ENCODE measurements at places on chromosomes 11 and 22.

DNA sequence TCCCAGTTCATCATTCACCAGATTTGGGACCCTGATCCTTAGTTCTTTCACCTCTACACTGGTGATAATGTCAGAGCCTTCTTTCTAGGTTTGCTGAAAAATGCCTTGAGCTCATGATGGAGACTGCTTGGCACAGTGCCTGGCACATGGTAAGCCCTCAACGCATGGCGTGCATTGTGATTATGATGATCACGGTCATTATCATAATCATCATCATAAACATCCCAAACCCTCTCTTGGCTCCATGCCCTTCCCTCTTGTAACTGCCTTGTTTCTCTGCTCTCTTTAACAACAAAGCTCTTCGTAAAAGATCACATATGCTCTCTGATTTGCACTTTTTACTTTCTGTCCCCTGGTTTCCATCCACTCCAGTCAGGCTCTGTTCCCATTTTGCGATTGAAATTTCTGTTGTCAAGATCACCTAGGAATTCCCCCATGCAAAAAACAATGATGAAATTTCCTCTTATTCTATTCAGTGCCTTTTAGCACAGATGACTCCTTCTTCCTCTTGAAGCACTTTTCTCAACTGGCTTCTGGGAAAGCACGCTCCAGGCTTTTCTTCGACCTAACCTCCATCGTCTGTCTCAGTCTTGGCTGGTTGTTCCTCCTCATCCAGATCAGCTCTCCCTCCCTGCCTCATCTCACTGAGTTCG lies 479.1 kb downstream of the OPCML start:
- peak; percentile 97 for DNase-seq

DNA sequence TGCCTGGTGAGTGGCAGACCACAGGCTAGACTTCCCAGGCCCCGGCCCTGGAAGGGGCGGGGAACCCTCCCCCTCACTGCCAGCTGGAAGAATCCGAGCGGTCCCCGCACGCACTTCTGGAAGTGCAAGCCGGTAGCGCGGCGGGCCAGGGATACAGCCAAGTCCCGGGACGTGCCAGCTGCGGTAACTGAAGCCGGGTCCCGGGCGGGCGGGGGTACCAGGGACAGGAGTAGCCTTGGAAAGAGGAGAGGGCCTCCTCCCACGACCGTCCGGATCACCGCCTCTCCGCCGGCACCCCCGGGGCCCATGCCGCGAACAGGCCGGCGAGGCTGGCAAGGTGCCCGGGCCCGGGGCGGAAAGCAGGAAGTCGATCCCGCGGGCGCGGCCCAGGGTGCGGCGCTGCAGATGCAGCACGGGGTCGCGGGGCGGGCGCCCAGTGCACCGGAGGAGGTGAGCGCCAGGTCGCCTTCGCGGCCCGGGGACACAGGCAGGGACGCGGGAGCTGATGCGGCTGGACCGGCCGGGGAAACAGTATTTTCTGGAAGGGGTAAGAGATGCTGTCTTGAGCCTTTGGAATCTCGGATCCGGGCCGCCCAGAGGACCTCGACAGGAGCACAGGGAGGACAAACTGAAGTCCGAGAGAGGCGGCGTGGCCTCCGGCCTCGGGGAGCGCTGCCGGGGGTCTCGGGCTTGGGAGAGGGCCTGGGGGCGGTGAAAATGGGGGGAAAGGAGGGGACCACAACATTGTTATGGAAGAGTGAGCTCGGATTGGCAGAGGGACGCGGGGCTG lies 783 bp upstream of the SLC35C1 start:
- DNase-seq, result peak; percentile 42

- no peak for DNase-seq
Observed at GRCh38 chr22:38312261-38312800, 4.9 kb downstream of the CSNK1E start.

- DNase-seq, result no peak
Observed at GRCh38 chr11:74678591-74679512, 52.4 kb downstream of the CHRDL2 start.

GRCh38 chr11:123838659-123839058 lies 32.5 kb upstream of the OR6M1 start:
- DNase-seq, result no peak

DNA sequence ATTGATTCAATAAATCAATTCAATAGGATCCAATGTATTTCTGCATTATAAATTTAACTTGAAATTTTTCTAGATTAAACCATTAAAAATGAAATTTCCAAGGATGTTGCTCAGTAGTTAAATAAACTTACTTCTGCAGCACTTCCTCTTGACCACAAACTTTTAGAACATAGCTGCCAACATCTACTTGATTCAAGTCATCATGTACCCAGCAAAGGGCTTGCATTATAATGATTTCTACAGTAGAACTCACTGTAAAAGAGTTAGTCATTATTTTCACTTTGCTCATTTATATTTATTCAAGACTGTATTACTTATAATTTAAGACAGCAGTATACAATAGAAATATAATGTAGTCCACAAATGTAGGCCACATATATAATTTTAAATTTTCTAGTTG lies 59.2 kb downstream of the PIK3C2A start:
- no peak for DNase-seq

DNA sequence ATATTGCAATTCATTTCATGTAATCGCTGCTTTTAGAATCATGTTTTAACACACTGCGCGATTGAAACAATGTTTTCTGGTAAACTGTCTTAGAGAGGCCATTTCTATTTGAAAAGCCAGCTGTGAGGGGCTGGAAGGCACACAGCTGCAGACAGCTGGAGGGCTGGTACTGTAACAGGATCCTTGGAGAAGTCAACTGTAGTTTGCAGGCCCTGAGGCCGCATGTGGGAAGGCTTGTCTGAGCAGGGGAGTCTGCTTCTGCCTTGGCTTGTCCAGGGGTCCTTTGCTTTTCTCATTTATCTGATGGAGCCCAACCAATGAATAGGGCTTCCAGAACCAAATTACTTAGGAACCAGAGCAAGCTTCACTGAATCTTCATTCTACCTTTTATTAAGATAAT lies 313.5 kb downstream of the BLID start:
- no peak for DNase-seq

GRCh38 chr11:116879800-116880625 lies 42.6 kb upstream of the APOA1 start:
- peak; percentile 36 for DNase-seq

DNA sequence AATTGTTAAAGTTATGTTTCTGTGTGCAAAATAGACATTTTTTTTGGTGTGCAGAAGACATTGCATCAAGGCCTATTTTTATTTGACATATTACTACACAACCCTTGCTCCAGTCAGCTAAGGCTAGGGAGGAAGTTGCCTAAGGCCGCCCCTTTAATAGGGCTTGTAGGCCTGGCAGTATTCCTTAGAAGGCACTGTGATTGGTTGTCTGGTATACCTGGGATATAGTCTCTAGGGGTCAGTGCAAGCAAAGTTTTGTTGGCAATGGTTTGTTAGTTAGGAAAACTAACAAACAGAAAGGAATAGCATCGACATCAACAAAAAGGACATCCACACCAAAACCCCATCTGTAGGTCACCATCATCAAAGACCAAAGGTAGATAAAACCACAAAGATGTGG lies 16.9 kb downstream of the CCDC15 start:
- DNase-seq, result no peak

GRCh38 chr11:31974366-31975136 lies 116.3 kb upstream of the RCN1 start:
- DNase-seq, result no peak

- no peak for DNase-seq
Observed at GRCh38 chr22:16601437-16602223, 9.0 kb upstream of the CCT8L2 start.

DNA sequence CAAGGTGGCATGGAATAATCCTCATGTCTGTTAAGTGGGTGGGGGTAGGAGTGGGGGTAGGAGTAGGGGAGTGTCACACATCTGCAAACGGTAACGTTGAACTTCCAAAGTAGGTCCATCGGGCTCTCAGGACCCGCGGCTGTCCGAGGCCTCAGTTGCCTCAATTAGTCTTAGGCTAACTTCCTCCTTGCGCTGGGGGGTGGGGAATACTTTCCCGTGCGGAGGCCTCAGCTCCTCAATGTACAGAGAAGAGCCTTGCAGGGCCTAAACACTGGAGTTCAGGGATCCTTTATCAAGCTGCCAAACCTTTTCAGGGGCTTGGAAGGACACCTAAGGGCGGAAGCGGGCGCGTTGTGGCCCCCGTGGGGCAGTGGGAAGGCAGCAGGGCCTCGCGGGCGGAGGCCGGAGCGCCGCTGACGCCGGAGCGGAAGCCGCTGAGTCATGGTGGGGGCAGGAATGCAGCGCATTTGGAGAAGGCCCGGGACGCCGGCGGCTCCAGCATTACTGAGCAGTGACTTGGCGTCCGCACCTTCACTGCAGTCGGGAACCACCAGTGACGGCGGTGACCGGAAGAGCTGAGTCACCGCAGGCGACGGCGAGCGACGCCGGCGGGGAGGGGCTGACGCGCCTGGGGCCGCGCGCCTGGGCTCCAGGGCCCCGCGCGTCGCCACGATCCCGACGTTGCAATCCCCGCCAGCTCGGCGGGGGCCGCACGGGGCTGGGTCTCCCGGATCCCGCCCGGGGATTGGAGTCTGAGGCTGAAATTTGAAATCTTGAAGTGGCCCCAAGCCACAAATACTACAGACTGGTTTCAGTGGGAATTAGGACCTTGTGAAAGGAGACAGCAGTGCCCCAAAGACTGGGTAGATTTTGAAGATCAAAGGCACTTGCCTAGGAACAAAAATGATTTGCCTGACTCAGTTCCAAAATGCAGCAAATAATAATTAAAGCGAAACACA lies 20.2 kb upstream of the IPO7 start:
- DNase-seq, result peak; percentile 90

All from NCI-H1105 (cell line).